ENCODE measurements at places on chromosomes 6 and 20.
A peak's percentile ranks its signal among the peaks of the same experiment; 100 is the strongest.

GRCh38 chr6:132445201-132445951 is 44.1 kb upstream of the MOXD1 start:
- DNase-seq: peak; percentile 77

DNA sequence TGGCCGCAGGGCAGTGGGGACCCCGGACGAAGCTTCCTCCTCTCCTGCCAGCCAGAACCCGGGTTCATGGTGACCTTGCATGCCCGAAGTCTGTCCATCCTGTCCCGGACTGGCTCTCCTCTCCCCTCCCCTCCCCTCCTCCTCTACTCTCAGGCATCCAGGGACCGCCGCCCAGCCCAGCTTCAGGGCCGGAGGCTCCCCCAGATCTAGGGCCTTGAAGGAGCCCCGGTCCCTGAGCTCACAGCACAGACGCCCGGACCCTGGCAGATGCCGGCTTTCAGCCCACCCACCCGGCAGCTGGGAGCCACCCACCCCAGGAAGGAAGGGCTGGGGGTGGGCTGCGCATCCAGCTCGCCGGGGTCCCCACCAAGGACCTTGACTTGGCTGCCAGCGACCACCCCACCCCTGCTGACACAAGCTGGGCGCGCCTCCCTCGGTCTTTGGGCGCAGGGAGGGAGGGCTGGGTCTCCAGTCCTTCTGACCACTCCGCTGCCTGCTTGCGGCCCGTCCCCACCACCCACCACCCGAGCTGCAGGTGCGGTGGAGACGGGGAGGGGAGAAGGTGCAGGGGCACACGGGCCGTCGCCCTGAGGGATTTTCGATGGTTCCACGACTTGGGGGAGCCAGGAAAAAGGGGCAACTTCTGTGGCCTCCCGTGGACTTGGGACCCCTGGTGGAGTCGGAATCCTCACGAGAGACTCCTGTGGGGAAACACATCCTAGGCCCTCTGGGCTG is 5.8 kb upstream of the ABHD16B start:
- DNase-seq: no peak

- DNase-seq: peak; percentile 23
Observed at GRCh38 chr20:35111141-35111888, 18.7 kb upstream of the TRPC4AP start.

GRCh38 chr6:110828396-110828795 is 13.1 kb upstream of the CDK19 start:
- DNase-seq: no peak

DNA sequence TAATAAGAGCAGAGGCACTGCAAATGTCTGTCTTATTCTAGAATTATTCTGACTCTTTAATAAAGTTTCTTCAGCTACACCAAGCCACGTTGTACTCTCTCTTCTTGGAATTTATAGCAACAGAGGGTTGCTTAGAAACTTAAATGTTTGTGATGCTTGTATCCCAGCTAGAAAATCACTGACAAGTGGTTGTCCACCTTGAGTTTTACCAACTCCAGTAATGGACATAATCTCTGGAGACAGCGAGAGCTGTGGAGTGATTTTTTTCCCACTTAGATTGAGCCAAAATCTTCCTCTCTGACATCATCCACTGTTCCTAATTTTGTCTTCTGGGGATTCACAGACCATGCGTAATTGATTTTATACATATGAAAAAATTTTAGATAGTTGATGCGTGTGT is 8.0 kb downstream of the ECT2L start:
- DNase-seq: no peak

DNA sequence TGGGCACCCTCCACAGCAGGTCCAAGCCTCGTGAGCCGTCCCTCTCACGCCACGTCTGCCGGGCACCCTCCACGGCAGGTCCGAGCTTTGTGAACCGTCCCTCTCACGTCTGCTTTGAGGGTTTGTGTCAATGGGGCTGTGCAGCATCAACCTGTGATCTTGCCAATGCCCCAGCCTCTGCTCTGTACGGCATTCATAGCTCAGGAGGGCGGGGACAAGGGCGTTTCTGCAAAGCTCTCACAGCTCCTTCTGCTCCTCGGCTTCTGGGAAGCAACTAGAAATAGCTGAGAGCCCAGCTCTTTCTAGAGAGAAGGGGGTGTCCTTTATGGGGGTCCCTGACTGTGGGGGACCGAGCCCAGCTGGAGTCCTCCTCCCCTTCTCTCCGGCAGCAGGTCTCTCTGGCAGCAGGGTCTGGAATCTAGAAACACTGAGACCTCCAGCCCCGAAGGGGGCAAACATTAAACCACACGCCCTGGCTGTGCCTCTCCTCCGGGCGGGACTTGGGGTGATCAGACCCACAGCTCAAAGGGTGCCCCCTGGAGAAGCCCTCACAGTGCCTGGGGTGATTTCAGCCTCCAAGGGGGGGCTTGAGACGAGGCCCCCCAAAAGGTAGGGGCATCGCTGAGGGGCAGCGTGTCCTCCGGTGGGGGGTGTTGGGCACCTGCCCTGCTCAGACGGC is 41.2 kb upstream of the CHRNA4 start:
- DNase-seq: no peak

- peak; percentile 10 for DNase-seq
Observed at GRCh38 chr6:167984876-167985604, 12.4 kb upstream of the KIF25 start.
